ENCODE measurements at places on chromosomes 1 and 21.

DNA sequence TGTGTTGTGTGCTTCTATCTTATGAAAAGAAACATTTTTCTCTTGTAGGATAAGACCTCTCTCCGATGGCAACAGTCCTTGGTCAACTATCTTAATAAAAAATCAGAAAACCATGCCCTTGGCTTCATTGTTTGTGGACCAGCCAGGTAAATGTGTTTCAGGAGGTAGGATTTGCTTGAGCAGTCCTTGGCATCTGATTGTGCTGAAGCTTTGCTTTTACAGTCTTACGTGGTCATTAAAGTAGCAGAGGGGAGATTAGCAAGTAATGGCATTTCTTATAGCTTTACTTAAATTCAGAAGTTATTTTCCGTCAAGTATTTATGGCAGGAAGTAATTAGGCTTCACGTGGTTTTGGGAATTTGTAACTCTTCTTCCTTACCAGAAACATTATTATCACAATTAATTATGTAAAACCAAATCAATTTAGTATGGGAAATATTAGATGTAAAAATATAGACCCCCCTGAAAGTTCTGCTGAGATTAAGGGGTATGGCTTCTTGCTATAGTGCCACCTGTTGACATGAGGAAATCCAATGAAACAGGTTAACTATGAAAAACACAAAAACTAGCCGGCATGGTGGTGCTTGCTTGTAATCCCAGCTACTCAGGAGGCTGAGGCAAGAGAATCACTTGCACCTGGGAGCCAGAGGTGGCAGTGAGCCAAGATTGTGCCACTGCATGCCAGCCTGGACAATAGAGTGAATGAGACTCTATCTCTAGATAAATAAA, 49.0 kb downstream of the MAP3K21 start:
- DNase-seq: no peak

DNA sequence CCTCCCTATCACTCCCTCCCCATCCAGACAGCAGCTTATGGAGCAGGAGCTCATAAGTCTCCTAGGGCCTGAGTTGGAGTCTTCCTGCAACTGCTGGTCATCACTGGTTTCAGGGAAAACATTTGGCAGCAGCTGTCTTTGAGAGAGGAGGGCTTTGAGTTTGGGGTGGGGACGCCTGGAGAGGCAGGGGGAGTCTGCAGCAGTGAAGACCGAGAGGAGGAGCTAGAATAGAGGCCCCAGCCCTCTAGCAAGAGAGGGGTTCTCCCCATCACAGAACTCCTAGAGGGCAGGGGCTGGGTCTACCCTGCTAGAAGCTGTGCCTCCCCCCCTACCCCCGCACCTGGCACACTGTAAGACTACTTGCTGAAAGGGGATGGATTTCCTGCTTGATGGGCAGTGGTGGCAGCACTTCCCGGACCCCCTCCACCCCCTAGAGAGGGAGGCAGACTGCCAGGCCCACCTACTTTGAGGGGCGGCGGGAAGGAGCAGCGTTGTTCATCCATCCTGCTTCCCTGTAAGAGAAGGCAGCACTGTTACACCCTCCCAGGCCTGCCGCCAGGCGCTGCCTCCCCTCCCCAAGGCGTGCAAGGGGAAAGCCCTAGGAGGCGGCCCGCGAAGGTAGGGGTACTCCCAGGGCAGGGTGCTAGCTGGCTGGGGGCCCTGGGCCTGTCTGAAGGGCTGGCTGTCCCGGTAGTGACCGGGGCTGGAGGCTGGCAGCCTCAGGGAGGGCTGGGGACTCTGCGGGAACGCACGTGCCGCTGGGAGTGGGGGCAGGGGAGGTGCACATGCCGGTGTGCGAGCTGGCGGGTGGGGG, 50.4 kb downstream of the RAP1GAP start:
- DNase-seq: no peak

DNA sequence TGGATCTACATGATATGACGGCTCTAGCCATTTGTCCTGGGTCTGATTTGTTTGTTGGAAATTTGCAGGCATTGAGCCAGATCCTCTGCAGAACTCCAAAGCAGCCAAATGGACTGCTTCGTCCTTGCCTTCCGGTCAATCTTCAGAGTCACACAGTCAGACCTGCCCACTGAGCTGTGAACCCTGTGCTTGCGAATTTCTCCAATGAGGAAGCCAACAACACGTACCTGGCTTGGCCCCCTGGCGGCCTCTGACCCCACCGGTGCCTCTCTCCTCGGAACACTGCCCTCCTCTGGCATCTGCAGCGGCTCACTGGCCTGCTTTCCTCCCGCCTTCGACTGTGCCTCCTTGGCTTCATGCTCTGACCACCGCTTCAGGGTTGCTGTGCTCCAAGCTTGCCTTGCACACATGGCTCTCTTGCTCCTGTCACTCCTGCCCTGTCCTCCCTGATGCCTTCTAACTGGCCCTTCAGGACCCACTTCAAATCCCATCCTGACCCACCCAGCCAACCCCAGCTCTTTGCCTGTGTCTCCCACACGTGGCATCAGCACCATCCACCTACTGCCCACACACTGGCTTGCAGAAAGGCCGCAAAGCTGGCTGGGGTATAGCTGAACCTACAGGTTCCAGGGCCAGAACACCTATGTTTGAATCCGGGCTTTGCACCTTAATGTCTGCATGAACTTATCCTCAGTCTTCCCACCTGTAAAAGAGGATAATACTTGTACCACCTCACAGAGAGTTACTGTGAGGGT, 128.2 kb downstream of the KCNN3 start:
- DNase-seq: no peak

- DNase-seq: no peak
These were observed 17.6 kb downstream of the RABIF start for GRCh38 chr1:202871367-202871766.

DNA sequence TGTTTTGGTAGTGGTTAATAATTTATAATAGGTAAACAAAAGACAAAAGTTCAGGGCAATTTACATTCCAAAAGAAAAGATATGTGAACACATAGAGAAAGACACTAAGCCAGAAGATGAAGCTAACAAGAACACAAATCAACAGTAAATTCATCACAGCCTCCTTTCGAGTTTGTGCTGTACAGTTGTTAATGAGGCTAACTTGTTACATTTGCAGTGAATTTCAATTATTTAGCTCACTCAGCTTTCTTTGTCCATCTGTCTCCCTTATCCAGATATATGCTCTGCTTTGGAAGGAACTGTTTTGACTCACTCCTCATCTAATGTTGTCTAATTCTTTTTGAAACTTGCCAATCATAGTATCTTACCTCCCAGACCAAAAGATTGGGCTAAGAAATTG, 423.3 kb upstream of the OLFM3 start:
- no peak for DNase-seq

DNA sequence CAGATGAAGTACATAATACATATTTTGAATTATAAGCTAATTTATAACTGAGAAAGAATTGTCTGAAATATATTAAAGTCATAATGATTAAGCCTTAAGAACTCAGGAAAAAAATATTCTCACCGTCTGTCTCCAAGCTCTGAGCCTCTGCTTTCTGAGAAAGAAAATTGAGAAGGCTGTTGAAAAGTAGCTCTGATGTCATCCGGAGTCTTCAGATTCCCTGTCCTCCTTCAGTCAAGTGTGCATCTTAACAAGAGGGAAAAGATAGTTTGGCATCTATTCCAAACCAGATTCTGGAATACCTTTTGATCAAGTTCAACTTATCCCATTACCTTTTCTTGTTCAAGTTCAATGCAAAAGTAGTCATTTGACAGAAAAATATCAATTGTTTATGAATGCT, 50.6 kb downstream of the NRIP1 start:
- DNase-seq: no peak

- DNase-seq: no peak
These were observed 25.6 kb downstream of the IL23R start for GRCh38 chr1:67191668-67192520.

DNA sequence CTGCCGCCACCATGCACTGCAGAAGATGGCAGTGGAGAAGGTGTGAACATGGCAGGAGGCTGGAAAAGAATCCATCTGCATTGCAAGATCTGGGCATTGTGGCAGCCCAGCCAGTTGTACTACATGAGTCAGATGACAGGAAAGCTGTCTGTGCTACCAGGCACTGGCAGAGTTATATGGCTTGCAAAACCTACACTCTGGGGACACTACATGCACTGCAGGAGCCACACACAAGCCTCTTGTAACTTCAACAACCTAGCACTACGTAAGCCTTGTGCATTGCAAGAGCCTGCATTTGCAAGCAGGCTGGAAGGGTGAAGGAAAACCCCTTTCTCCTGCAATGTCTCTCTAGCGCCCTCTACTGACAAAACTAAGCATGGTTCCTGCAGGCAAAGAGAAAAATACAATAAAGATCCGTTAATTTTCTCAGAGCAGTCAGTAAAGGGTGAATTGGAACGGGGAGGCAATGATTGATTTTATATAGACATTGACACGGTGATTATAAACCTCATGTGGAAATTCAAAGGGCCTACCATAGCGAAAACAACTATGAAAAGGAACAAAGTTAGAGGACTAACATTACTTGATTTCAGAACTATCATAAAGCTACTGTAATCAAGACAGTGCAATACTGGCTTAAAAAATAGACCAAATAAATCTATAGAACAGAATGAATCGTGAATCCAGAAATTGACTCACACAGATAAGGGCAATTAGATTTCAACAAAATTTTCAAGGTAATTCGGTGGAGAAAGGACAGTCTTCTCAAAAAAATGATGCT, 26.2 kb upstream of the DYNLT5 start:
- peak; percentile 6 for DNase-seq

DNA sequence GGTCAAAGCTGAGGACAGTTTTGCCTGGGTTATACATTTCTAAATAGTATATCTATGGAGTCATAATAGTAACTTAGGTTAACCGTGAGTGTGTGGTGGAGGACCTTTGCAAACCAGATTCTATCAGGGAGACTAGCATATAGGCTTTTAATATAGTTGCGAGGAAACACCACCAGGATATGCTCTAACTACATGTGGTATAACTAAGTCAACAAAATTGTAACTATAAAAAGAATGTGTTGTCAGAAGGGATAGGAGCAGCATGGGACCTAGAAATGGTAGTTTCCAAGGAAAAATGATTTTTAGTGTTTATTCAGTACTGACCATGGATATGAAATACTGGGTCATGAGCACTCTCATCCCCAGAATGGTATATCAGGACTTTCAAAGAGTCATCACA, 338.1 kb downstream of the TGFB2 start:
- DNase-seq: no peak

All from stimulated activated CD8-positive, alpha-beta memory T cell treated with anti-CD3 and anti-CD28 coated beads, Interleukin-4, amount 100 ng/mL, for 4 hours (primary cell).